MCF 10A (cell line): ENCODE measurements at places on chromosomes 13 and 19. TPM values are rescaled to one million over a fixed set of nuclear protein-coding genes. Genes with fewer than 3 reads are reported as not detected.

Gene FCGBP
- 0.37 and 0.96 TPM in 2 replicates for total RNA-seq

- peak overlapping the region; percentile 92 for H3K27ac ChIP-seq
- no peak for DNase-seq
- H3K4me1 ChIP-seq, result peaks cover 31% of the 10 kb centered on the region
- no peaks in the 10 kb centered on the region for H3K27me3 ChIP-seq
- H3K36me3 ChIP-seq, result no peaks in the 10 kb centered on the region
These were observed 930.5 kb upstream of the MIR17HG start for GRCh38 chr13:90416938-90417337.

DNA sequence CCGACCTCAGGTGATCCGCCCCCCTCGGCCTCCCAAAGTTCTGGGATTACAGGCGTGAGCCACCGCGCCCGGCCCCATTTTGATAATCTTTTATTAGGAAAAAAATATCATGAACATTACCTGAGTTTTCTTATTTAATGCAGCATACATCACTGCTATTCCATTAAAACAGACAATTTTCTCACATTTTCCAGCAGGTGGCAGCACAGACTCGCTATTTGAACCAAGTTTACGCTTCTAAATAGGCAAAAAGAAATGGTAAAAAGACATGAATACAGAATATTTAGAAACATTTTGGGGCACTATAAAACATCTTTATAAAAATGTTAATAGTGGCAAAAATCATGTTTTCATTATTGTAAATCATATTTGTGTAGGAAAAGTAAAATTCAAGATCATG, 903.1 kb downstream of the SLITRK6 start:
- no peaks in the 10 kb centered on the region for H3K27me3 ChIP-seq
- peak; percentile 84 for DNase-seq
- H3K27ac ChIP-seq, result no peak overlapping the region
- no peaks in the 10 kb centered on the region for H3K36me3 ChIP-seq

Gene FBXO27
- total RNA-seq, result 0.28 TPM in 1 of 2 replicates, not detected in the other

Gene ZNF30
- total RNA-seq, result 2.3 and 4.0 TPM in 2 replicates

- no peak for DNase-seq
- no peaks in the 10 kb centered on the region for H3K36me3 ChIP-seq
- H3K4me1 ChIP-seq, result peaks cover 6% of the 10 kb centered on the region
- H3K27me3 ChIP-seq, result peaks cover 31% of the 10 kb centered on the region
- no peak overlapping the region for H3K4me3 ChIP-seq
These were observed 4.5 kb downstream of the SCN1B start for GRCh38 chr19:35034588-35035382.

Gene TMPRSS9
- not detected in 2 replicates for total RNA-seq

GRCh38 chr13:109146912-109147647, 517.7 kb downstream of the MYO16 start:
- H3K36me3 ChIP-seq, result no peaks in the 10 kb centered on the region
- peak; percentile 91 for DNase-seq

GRCh38 chr13:69292789-69293425, 814.7 kb upstream of the ATXN8OS start:
- no peaks in the 10 kb centered on the region for H3K27me3 ChIP-seq
- no peak for DNase-seq
- no peaks in the 10 kb centered on the region for H3K4me1 ChIP-seq
- no peaks in the 10 kb centered on the region for H3K36me3 ChIP-seq
- no peak overlapping the region for H3K4me3 ChIP-seq

Gene FGF22
- total RNA-seq, result not detected in 2 replicates

DNA sequence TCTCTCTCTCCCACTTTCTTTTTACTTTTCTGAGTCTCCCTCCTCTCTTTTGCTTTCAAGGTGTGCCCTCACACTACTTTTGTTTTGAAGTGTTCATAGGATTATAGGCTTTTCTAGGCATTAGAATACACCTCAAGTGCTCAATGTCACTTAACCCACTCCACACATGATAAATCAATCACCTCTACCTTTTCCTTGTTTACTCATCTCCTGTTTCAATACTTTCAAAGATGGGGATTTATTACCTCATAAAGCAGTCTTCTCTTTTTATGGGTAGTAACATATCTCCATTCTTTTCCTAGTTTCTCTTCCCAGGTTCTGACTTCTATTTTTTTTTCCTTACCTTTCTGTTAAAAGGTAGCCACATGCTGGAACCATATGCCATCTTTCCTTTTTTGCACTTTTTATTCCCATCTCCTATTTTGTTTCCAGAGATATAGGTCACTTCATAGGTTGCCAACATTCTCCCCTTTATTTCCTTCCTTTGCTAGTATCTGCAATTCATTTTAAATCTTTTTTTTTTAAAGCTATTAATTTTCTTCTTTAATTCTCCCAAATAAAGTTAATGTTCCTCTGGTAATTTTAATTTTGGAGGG, 137.6 kb upstream of the SLC10A2 start:
- no peaks in the 10 kb centered on the region for H3K27me3 ChIP-seq
- H3K4me3 ChIP-seq, result no peak overlapping the region
- DNase-seq, result no peak
- H3K4me1 ChIP-seq, result no peaks in the 10 kb centered on the region
- H3K36me3 ChIP-seq, result no peaks in the 10 kb centered on the region

- H3K27ac ChIP-seq, result no peak overlapping the region
- H3K27me3 ChIP-seq, result peaks cover 18% of the 10 kb centered on the region
- H3K36me3 ChIP-seq, result no peaks in the 10 kb centered on the region
- peaks cover 5% of the 10 kb centered on the region for H3K4me1 ChIP-seq
- H3K4me3 ChIP-seq, result no peak overlapping the region
These were observed 89.3 kb upstream of the C1QTNF9B start for GRCh38 chr13:23986619-23987018.

DNA sequence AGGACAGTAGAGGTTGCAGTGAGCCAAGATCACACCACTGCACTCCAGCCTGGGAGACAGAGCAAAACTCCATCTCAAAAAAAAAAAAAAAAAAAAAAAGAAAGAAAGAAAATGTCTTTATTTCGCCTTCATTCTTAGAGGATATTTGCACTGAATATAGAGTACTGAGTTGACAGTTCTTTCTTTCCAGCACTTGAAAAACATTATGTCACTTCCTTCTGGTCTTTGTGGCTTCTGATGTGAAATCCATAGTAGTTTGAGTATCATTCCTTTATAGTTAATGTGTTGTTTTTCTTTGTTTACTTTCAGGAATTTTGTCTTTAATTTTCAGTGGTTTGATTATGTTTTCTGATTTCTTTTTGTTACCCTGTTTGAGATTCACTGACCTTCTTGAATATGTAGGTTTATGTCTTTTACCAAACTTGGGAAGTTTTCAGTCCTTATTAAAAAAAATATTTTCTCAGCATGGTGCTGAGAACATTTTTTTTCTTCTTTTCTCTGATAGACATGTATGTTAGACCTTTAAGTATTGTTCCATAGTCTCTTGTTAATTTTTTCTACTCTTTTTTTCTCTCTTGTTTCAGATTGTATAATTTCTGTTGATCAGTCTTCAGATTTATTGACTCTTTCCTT, 50.1 kb downstream of the PCCA start:
- H3K36me3 ChIP-seq, result peaks cover 5% of the 10 kb centered on the region
- no peak for DNase-seq
- peaks cover 16% of the 10 kb centered on the region for H3K4me1 ChIP-seq
- H3K4me3 ChIP-seq, result no peak overlapping the region
- H3K27me3 ChIP-seq, result no peaks in the 10 kb centered on the region
- H3K27ac ChIP-seq, result no peak overlapping the region

Gene ZNF285
- total RNA-seq, result 3.1 and 4.0 TPM in 2 replicates

DNA sequence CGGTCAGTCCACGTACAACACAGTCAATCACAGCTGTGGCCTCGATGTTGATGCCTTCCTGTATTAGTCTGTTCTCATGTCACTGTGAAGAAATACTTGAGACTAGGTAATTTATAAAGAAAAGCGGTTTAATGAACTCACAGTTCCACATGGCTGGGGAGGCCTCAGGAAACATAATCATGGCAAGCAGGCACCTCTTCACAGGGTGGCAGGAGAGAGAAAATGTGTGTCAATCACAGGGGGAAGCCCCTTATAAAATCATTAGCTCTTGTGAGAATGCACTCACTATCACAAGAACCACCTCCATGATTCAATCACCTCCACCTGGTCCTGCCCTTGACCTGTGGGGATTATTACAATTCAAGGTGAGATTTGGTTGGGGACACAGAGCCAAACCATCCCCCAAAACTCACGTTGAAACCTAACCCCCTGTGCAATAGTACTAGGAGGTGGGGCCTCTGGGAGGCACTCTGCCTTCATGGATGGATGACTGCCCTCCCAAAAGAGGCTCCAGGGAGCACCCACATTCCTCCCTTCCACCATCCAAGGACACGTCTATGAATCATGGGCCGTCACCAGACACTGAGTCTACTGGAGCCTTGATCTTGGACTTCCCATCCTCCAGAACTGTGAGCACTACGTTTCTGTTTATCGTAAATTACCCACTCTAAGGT, 2.3 kb upstream of the PROZ start:
- DNase-seq, result no peak
- H3K27ac ChIP-seq, result no peak overlapping the region
- peaks cover 9% of the 10 kb centered on the region for H3K4me1 ChIP-seq
- no peak overlapping the region for H3K4me3 ChIP-seq
- H3K36me3 ChIP-seq, result no peaks in the 10 kb centered on the region

Gene DACH1
- not detected in 2 replicates for total RNA-seq

Gene F10
- total RNA-seq, result not detected in 2 replicates
